ENCODE measurements at places on chromosomes 1 and 21.
A peak's percentile ranks its signal among the peaks of the same experiment; 100 is the strongest.

DNA sequence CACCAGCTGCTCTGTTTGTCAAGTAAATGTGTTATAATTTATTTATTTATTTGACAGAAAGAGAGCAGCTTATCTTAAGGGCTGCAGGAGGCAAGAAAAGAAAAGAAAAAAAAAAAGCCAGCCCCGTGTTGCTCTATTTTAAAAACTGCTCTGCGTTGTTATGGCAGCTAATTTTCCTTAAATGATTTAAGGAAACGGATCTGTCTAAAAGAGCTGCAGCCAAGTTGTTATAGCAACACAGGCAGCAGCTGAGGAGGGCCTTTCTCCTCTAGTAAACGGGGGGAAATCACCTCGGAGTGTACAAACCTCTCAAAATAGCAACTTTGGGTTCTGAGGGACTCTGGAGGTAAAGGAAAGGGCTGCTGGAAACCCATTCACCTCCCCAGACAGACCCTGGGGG, 149.2 kb downstream of the BEND5 start:
- DNase-seq = no peak

DNA sequence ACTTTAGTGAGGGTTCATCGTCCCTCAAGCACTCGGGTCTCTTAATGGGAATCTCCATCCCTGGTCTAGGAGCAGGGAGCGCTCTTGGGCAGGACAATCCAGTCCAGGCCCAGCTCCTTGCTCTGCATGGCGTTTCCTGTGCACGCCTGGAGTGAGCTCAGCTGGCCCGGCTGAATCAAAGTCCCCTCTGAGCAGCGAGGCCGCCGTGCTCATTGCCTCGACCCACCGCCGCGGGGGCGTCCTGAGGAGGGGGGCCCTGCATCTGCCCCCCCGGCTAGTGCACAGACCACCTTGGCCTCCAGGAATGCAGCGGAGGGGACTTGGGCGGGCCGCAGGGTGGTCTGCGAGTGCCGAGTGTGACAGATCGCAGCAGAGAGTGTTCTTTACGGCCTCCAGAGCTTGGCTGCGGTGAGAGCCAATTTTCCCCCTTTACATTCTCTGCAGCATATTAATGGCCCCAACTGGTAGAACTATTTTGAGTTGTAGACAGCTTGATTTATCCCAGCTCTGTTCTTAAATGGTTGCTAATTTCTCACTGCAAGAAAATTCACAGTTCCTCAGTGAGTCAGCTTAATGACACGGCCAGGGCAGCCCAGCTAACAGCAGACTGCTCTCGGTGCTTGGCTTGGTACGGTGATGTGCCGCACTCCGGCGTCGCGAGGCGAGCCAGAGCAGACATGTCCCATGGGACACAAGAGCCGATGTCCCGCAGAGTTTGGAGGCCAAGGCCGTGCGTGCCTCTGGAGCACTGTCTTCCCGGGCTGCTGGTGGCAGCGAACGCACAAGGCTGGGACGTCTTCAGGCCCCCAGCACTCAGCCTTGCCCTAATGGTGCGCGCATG, 39.8 kb downstream of the SNAP47 start:
- DNase-seq = no peak

- DNase-seq = no peak
Observed at GRCh38 chr1:69662321-69662720, 94.6 kb downstream of the LRRC7 start.

GRCh38 chr1:203899353-203899716, 37.9 kb downstream of the SNRPE start:
- no peak for DNase-seq

DNA sequence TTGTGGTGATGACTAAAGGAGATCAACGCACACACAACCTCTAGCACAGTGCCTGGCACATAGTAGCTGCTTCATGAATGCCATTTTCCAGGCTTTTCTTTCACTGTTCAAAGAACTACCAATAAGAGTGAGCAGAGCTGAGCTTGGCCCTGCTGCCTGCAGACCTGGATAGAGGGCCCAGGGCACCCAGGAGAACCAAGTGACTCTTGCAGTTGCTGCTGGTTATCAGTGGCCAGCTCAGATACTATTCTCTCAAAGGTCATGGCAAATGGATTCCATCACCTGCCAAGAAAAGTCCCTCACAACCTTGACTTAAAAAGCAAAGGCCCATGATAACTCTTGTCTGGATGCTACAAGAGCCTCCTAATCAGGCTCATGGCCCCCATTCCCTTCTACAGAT, 41.7 kb downstream of the PLPP3 start:
- DNase-seq = no peak

- DNase-seq = no peak
Observed at GRCh38 chr1:195941314-195941713, 666.9 kb downstream of the KCNT2 start.

DNA sequence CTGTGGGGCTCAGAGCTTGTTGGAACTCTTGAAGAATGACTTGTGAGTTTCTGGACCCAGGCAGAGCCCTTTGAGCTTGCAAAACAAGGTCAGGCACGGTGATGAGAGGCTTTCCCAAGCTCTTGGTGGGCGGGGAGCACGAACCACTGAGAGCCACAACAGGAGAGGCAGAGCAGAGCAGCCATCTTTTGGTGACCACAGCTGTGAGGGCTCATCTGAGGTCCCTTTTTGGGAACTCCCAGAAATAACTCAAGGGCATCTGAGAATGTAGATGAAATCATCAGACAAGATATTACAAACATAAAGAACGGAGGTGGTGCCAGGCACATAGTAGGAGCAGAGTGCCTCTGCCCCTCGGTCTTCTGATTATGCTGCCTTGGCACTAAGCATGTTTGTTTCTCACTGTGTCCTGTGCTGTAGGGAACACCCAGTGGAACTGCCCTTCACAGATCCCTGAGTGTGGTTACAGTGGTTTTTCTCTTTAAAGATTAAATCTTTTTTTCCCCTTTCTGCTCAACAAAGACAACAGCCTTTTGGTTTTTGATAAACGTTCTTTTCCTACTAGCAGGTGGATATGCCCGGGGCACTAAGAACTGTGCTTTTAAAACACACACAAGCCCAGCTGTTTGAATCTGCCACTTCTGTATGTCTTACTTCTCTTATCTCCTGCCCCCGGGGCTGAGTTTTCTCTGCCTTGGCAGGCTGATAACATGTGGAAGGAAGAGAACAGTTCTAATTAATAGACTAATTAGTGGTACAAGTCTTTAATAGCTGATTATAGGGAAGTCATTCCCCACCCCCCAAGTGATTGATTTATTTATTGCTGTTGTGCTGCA, 37.7 kb downstream of the CD34 start:
- no peak for DNase-seq

GRCh38 chr1:174060090-174060489, 37.9 kb upstream of the RC3H1 start:
- no peak for DNase-seq

DNA sequence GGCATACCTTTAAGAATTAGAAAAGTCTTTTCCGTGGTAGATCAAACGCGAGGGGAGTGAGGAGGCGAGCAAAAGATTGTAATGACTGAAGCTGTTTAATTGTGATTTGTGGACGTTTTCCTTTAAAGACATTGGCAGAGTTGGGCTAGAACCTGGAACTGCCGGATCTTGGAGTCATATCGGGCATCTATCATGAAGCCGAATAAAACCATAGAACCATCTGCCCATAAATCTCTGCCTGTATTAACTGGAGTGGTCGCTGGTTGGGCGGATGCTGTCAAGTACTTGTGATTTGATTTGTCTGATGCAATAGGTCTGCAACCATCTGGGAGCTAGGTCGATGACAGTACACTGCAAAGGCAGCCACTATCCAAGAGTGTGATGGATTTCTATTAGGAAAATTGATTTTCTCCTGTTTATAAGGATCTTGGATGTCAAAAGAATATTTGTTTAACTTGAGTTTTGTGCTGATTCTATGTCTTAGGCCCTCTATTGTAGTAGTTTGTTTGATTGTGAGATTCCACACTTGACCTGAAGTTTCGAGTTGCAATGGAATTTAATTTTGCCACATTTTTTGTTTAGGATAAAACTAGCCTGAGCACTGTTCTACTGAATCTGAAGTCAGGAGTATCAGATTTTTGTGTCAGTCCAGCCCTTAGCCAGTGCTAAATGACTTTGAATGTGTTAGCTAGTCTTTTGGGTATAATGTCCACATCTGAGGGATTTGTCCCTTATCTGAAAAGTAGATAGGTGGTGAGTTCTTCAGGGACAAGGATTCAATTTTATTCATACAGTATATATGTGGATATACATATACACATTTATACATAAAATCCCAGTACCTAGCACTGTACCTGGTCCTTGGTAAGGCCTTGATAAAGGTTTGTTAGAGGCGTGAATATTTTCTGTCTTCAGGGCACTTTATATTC, 1.2 kb downstream of the SARS1 start:
- DNase-seq = peak; percentile 35

- DNase-seq = no peak
Observed at GRCh38 chr21:29293495-29293894, 5.2 kb upstream of the BACH1 start.

DNA sequence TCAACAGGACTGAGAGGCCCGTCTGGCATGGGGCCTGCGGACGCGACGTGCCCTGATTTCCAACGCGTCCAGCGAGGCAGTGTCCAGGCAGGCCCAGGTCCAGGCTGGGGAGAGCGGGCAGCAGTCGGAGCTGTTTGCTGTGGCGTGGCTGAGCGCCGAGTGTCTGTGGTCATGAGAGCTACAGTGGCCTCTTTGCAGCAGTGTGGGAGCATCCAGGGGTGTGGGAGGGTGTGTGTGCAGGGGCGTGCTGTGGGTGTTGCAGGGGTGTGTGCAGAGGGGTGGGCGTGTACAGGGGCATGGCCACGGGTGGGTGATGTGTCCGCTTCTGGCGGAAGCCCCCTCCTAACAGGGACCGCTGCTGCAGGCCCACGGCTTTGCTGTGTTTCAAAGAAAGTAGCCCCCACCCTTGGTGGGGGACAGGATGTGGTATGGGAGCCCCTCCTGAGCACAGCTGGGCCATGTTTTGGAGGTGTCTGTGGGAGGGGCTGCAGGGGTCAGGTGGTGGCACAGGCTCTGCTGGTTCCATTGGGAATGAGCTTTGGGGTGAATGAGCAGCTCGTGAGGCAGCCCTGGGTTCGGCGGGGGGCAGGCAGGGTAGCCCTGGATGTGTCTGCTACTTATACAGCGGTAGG, 17.7 kb downstream of the PLCH2 start:
- no peak for DNase-seq

GRCh38 chr21:34970566-34970965, 78.5 kb downstream of the RUNX1 start:
- no peak for DNase-seq

DNA sequence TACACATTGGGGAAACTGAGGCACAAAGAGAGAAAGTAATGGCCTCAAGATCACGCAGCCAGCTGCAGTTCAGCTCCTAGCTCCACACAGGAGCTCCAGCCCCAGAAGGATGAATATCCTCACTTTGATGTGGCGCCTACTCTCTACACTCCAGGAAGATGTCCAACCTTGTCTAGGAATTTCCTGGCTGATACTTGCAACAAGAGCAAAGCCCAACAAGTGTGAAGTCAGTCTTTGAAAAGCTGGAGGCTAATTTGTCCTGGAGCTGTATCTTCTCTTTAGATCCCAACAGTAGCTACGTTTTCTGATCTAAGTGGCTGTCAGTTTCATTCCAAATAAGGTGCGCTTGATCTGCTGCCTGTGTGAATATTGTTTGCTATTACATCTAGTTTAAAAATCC, 344.9 kb downstream of the PTPRU start:
- DNase-seq = peak; percentile 6

DNA sequence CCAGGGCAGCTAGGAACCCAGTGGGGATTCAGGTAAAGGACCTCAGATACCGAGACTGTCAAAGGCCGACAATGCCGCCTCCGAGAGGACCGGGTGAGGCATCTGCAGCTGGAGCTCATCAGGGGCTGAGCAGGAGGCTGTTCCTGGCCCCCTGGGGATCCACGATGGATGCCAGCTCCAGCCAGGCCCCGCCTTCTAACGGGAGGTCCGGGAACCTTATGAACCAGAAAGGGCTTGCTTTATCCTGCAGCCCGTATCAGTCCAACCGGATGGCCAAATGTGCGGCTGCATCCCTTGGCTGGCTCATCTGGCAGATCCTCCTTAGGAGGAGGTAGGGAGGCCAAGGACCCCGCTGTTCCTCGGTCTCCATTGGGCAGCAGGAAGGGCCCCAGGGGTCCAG, 32.0 kb downstream of the SLC45A1 start:
- no peak for DNase-seq

DNA sequence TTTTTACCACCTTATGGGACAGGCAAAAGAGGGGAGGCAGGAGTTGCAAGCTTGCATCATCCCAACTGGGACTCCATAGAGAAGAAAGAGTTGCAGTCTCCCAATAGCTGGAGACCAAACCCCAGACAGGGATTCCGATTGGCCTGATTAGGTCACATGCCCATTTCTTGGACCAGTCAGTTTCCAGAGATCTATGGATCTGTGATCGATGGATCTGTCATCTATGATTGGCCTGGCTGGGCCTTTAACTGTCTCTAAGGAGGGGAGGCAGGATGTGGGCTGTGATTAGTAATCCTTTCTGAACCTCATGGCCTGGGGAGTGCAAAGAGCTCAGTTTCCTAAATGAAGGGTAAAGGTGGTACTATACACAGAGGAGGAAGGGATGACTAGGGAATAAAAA, 252.1 kb downstream of the MATN1 start:
- DNase-seq = no peak

GRCh38 chr1:115771094-115771846, 2.8 kb upstream of the CASQ2 start:
- no peak for DNase-seq

DNA sequence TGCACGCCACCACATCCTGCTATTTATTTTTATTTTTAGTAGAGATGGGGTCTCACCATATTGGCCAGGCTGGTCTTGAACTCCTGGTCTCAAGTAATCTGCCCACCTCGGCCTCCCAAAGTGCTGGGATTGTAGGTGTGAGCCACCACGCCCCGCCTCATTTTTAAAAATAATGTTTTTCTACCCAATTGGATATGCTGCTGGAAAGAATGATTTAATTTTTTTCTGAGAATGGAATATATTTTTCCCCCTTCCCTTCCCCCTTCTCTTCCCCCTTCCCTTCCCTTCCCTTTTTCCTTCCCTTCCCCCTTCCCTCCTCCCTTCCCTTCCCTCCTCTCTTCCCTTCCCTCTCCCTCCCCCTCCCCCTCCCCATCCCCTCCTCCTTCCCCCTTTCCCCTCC, 17.7 kb upstream of the HMGN1 start:
- DNase-seq = no peak

- DNase-seq = no peak
Observed at GRCh38 chr1:207268337-207268736, 53.1 kb upstream of the CD55 start.

GRCh38 chr1:247047702-247048101, 30.9 kb downstream of the ZNF670 start:
- no peak for DNase-seq

DNA sequence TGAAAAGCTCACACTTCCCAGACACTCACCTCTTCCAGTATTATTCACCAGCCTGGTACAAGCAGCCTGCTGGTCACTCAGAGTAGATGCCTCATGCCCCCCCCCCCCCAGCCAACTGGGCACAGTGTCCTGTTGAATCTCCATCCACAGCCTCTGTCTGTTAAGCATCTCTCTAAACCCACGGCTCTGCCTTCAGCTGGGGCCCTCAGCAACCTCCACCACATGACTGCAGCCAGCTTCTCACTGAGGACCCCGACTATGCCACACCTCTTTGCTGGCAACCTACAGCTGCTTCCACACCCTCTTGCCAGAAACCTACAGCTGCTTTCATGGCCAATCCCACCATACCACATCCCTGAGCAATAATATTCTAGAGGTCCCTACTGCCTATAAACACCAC, 113.1 kb downstream of the RHOU start:
- DNase-seq = no peak
